ENCODE measurements at places on chromosomes 1 and 21. TPM values are rescaled to one million over a fixed set of nuclear protein-coding genes. Genes with fewer than 3 reads are reported as not detected.

The FMO5 gene
- total RNA-seq = 1.0 TPM

The S100A12 gene
- 1.4 TPM for total RNA-seq

The SPRR4 gene
- total RNA-seq = not detected

The MTARC1 gene
- 4.3 TPM for total RNA-seq

The VHLL gene
- not detected for total RNA-seq

Data from muscle of leg (tissue), 16 donors.